ENCODE measurements at places on chromosomes 5 and 9.

DNA sequence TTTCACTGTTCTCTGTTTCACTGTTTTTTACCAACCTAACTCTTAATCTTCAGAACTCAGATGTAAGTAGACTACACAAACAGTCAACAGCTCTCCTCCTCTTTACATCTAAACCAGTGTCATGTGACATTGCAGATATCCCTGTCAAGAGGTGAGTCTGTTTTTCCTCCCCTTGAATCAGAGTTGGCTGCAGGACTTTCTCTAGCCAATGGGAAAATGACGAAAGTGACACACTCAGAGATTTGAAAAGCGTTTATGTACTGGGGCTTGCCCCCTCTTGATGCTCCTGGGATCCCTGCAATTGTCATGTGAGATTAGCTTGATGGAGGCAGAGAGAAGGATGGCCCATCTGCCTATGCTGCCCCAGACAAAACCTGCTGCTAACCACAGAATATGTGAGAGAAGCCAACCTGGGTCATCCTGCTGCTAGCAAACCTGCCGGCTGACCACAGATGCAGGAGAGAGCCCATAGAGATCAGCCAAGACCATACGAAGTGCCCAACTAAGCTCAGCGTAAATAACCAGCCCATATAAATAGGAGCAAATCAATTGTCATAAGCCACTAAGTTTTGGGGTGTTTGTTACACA is 111.1 kb downstream of the ASTN2 start:
- no peak for DNase-seq

DNA sequence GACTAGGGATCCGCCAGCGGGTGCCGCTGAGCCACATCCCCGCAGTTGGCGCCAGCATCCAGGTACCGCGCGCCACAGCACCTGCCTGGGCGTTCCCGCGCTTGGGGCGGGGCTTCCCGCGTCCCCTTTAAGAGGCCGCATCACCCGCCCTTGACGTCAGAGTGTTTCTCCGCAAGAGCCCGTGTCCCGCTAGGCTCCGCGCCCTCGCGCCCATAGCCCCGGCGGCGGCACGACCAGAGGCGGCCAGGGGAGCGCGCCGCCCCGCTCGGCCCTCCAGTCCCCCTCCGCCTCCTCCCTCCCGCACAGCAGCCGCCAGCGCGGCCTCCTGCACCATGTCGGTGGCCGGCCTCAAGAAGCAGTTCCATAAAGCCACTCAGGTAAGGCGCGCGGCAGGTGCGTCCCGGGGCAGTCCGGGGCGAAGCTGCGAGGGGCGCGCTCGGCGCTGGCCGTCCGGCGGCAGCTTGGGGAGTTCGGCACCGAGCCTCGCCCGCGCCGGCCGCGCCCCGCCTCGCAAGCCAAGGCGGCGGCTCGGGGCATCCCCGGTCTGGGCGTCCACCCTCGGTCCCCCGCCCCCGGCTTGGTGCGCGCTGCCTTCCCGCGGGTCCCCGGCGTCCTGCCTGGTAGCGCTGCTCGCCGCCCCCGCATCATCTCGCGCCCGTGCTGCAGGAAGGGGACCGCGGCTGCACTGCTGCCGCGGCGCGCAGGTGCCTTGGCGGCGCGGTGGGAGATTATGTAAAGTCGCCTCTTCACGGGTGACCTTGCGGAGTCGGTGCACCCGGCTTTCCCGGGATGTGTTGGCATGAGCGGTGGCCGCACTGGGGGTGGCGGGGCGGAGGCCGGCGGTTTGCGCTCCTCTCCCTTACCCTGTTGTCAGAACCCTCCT is at the start of gene SH3GL2:
Gene SH3GL2 (plus strand): TSS at position 156 of the 883 bp plus-strand sequence.
- no peak for DNase-seq

DNA sequence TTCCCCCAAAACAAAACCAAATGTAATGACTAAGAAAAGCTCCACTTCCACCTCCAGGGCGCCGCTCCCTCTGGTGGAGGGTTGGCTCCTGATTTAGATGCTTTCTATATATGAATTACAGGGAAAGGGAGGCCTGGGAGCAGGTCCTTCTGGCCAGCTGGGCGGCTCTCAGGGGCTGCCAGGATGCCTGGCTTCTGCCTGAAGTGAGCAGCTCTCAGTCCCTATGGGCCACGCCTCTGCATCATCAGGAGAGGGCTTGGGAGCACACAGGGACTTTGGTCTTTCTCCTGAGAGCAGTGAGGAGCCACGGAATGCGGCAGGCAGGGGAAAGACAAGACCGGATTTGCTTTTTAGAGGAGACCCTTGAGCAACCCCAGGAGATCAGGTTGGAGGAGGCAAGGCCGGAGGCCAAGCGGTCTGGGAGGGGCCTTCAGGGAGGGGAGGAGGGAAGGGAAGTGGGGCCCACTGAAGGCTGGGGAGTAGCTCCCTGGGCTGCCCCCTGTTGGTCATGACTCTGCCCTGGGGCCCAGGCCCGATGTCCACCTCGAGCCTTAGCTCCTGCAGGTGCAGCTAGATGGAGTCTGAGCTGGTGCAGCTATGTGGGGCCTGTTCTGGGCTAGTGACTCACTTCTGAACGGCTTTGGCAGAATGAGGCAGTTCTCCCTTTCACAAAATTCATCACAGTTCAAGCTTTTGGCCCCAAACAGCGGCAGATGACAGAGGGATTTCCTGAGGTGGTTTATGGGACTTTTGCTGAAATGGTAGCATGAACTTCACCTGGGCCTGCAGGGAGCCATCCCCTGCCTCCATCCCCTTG is 11.3 kb upstream of the GRHPR start:
- DNase-seq, result no peak

GRCh38 chr9:7289773-7290172 is 509.8 kb downstream of the DMAC1 start:
- DNase-seq, result no peak

GRCh38 chr5:151461312-151461711 is 13.9 kb downstream of the SLC36A1 start:
- no peak for DNase-seq

GRCh38 chr5:125093776-125094175 is 347.3 kb upstream of the ZNF608 start:
- DNase-seq, result no peak

GRCh38 chr5:16750445-16750844 is 133.6 kb upstream of the RETREG1 start:
- no peak for DNase-seq

GRCh38 chr5:133485468-133485867 is 126.9 kb downstream of the FSTL4 start:
- DNase-seq, result no peak

DNA sequence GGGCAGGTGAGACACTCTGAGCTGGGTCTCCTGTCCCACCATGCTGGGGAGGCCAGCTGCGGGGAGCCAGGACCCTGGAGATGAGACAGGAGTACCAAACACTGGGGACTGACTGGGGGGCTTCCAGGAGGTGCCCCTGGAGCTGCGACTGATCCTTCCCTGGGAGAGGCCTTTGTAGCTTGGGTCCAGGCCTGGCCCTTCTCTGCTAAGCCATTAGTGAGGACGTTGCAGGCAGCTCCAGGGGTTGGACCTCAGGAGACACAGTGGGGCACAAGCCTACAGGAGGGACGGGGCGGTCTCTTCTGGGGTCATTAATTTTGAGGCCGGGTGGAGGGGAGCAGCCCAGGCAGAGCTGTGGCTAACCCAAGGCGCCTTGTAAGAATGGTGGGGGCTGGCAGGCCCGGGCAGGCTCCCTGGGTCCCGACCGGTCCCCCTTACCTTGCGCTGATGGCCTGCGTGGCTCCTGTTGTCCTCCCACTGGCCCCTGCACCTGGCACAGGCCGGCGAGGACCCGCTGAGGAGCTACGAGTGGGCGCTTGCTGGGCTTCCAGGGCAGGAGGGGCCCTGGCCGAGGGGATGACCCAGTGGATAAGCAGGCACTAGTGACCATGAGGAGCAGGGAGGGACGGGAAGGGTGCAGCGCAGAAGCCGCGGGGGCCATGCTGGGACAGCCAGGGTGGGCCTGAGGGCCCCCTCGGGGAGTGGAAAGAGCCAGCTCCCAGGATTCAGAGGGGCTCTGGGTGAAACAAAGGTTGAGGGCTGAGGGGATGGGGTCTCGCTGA is 5.1 kb downstream of the MRPS2 start:
- DNase-seq, result no peak

- DNase-seq, result no peak
Measured at GRCh38 chr9:119556129-119556875, 187.1 kb upstream of the BRINP1 start.

DNA sequence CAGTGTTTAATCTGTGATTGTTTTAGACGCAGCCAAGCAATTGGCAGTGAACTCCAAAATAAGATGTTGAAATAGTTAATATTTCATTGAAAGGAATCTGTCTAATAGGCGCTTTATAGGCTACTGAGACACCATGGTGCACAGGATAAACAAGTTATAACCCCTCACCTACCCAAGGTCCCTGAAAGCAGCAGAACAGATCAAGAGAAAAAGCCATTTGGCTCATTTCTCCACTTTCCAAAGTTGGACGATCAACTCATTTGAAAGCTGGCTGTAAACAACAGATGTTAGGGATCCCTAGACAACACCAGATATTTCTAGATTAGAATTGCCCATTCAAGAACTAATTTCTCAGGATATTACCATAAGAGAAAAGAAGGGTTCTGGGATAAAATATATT is 4.9 kb downstream of the PUM3 start:
- DNase-seq, result no peak

GRCh38 chr5:127077366-127077765 is 4.1 kb upstream of the C5orf63 start:
- DNase-seq, result no peak

- DNase-seq, result no peak
Measured at GRCh38 chr5:126914801-126915436, 115.4 kb downstream of the MARCHF3 start.

DNA sequence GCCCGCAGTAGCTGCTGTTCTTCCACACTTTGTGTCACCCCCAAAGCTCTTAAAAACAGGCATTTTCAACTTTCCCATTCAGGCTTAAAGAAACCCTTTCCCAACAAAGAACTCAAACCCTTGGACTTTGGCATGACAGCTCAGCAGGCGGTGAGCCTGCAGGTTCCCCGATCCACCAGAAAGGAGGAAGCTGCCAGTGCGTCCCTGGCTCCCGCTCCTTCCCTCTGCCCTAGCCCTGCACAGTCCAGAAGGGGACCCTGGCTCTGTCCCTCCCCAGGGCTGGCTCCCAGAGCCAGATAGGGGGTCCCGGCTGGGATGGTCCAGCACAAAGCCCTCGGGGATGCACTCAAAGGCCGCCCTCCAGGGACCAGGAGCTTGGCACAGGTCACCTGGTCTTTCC is 9.6 kb downstream of the SLC9A3 start:
- DNase-seq, result no peak

DNA sequence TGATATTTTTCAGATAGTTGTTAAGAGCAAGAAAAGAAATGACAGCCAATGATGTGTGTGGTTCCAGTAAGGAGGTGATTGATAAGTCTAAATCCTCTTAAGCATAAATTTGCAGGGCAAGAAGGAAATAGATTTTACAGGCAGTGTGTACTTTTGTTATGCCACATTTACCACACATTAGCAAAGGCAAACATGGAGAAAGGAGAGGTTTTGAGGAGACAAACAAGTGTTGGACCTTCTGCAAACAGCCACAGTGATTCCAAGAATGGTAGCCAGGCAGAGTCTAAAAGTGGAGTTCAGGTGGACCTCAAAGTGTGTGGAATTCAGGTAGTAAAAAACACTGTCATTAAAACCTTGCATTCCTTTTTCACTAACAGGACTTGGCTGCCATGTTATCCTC is 295.9 kb upstream of the ITGA1 start:
- no peak for DNase-seq

GRCh38 chr5:16687898-16688297 is 71.1 kb upstream of the RETREG1 start:
- DNase-seq, result no peak

GRCh38 chr5:62938927-62939326 is 360.3 kb downstream of the LRRC70 start:
- DNase-seq, result no peak

DNA sequence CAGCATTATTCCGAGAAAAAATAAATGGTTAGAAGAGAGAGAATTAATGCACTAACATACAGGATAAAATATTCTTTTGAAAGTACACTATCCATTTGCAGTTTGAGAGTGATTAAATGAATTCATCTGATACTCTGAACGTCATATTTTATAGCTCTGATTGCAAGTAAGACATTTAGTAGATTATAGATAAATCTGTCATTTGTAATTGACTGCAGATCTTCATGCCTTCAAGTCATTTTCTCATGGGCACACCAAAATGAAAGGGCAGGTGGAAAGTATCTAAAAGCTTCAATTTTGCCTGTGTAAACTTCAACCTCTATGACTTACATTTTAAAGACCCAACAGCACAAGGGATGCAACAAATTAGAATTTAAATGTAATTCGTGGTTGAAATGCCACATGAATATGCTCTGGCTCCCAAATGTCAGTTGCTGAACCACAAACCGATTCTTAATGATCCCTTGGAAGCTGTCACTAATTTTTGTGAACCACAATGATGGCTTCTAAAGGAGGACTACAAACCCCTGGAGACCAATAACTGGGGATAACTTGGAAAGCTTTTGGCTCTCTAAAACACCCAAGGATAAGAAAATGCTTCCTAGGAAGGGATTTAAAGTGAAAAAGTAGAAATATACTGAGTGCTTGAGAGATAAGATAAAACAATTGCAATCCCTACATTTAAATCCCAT is 3.9 kb downstream of the TYRP1 start:
- DNase-seq, result no peak

DNA sequence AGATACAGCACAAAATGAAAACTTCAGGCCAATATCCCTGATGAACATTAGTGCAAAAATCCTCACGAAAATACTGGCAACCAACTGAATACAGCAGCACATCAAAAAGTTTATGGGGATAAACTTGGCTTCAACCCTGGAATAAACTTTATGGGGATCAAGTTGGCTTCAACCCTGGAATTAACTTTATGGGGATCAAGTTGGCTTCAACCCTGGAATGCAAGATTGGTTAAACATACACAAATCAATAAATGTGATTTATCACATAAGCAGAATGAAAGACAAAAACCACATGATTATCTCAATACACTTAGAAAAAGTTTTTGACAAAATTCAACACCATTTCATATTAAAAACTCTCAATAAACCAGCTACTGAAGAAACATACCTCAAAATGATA is 213.7 kb upstream of the DMRTA1 start:
- no peak for DNase-seq
